ENCODE measurements at places on chromosomes 11 and 22.

GRCh38 chr11:62061356-62062222 is 62.2 kb upstream of the INCENP start:
- DNase-seq, result no peak

GRCh38 chr22:44444341-44445306 is 53.4 kb downstream of the RTL6 start:
- no peak for DNase-seq

DNA sequence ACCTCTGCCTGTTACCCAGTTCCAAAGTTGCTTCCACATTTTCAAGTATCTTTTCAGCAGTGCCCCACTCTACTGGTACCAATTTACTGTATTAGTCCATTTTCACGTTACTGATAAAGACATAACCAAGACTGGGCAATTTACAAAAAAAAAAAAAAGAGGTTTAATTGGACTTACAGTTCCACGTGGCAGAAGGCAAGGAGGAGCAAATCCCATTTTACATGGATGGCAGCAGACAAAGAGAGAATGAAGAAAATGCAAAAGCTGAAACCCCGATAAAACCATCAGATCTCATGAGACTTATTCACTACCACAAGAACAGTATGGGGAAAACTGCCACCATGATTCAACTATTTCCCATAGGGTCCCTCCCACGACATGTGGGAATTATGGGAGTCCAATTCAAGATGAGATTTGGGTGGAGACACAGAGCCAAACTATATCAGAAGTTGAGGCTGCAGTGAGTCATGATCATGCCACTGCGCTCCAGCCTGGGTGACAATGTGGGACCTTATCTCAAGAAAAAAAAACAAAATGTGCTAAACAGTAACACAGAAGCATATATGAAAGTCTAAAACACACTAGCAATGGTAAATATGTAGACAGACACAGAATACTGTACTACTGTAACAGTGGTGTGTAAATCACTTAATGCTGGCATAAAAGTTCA is 190.3 kb upstream of the ZC3H12C start:
- no peak for DNase-seq

DNA sequence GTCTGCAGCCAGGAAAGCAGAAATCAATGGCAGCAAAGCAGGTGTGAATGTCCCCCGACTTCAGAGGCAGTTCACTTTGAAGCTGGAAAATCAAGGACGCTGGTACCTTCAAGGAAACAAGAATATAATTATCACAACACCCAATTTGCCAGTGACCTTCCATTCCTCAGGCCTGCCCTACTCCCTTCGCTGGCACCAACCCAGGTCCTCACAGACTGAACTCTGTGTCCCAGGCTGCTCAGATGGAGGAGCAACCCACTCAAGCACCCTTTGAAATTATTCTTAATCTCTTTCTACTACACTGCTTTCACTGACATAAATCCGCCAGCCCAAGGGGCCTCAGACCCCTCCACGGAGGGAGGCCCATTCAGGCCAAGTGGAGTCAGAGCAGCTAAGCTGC is 64.7 kb upstream of the WT1 start:
- no peak for DNase-seq

DNA sequence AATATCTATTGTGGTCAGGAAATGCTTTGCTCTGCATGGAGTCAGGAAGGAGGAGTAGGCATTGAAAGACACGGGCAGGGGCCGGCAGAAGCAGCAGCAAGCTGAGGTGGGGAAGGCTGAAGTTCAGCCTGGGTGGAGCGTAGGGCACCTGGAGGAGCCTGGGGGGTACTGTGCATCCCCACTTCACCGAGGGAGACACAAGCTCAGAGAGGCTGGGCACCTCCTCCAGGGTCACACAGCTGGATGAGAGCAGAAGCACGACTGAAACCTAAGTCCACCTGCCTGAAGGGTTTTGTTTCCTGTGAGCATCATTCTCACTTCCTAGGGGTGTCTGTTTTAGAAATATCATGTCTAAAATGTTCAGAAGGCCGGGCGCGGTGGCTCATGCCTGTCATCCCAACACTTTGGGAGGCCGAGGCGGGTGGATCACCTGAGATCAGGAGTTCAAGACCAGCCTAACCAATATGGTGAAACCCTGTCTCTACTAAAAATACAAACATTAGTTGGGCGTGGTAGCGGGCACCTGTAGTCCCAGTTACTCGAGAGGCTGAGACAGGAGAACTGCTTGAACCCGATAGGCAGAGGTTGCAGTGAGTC is 138.3 kb downstream of the MPPED1 start:
- no peak for DNase-seq

GRCh38 chr11:64032050-64032449 is 3.7 kb upstream of the FLRT1 start:
- DNase-seq, result no peak

DNA sequence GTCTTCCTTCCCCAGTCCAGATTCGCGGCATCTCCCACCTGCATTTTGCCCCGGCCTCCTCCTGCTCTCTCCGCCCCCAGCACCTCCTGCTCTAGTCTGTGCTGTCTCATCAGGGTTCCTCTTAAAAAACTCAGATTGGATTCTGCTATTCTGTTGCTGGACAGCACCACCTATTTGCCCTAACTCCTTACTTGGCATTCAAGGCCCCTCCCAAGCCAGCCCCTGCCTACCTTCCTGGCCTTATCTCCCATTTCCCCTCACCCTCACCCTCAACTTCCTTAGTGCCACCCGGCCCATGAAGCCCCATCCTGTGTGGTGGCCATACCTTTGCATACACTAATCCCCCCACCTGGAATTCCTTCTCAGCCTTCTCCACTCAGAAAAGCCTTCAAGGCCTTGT is 59.9 kb upstream of the PRDM11 start:
- no peak for DNase-seq

DNA sequence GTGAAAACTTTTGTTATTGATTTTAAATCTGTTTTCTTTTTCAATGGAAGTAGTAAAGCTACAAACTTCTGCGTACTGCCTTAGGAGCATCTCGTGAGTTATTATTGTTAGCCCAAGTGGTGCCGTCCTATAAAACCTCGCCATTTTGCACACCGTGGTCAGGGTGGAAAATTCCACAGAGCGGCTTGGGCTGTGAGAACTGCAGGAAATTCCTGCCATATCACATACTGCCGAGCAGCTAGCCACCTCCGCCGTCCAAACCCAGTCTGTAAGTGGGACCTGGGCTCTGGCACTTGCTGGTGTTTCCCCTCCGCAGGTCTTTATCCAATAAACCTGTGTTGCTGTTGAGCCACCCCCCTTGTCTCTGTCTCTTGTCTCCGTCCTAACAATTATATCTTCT is 88.0 kb upstream of the POU2AF2 start:
- DNase-seq, result no peak

DNA sequence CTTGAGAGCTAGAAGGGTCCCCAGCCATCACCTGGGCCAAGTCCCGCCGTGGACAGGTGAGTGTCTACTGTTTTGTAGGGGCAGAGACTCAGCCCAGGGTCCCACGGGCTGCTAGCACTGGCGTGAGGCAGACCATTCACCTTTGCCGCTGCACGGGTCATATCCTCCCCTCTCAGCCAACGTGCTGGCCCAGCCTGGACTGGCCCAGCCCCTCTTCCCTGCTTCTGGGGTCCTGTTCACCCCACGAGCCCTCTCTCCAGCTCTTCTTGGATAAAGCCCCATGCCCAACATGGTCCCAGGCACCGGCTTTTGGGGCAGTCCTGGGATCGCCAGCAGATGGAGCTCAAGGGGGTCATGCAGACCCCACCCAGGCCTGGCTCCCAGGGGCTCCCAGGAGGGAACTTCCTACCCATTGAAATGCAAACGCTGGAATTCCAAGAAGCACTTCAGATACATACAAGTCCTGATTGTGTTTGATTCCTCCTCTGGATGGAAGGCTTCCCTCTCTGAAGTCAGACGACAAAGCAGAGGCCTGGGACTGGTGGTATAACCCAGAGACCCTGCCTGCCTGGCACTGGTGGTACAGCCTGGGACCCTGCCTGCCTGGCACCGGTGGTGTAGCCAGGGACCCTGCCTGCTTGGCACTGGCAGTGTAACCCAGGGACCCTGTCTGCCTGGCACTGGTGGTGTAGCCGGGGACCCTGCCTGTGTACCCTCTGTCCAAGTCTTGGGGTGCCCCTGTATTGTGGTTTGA is 8.9 kb upstream of the SEPTIN5 start:
- DNase-seq, result no peak

- DNase-seq, result no peak
Observed at GRCh38 chr22:43616645-43617044, 195.5 kb downstream of the EFCAB6 start.

DNA sequence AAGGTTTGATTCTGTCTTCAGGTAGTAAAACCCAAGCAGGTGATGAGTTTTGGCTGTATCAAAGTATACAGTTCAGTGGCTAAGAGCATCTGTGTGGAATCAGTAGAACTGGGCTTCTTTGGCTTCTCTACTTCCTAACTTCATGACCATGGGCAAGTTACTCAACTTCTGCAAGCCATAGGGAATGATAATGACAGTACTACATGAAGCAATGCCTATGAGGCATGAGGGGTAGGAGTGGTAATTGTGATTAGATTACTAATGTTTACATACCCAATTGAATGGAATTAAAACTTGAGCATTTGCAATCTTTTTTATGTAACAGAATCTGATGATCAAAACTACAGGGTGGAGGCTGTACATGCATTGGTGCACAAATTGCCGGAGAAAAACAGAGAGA is 164.3 kb downstream of the PGR start:
- no peak for DNase-seq

- no peak for DNase-seq
Observed at GRCh38 chr22:30196880-30197336, 49.7 kb downstream of the LIF start.

DNA sequence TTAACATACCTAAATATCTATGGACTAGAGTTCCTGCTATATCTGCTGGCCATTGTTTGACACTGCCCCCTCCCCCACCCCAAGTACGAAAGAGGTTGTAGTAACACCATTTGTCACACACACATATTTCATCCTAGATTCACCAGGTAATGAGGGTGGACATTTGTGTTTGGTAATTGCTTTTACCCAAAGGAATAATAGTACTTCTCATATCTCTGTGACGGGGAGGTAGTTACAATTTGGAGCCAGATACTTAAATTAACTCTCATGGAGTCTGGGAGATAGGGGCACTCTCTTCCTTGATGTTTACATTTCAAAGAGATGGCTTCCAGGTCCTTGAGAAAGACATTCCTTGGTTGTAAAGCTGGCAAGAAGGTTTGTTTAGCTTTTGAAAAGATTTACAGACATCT is 38.7 kb downstream of the REXO2 start:
- DNase-seq, result no peak

GRCh38 chr11:63888170-63889086 is 28.5 kb downstream of the RCOR2 start:
- DNase-seq, result peak; percentile 33

DNA sequence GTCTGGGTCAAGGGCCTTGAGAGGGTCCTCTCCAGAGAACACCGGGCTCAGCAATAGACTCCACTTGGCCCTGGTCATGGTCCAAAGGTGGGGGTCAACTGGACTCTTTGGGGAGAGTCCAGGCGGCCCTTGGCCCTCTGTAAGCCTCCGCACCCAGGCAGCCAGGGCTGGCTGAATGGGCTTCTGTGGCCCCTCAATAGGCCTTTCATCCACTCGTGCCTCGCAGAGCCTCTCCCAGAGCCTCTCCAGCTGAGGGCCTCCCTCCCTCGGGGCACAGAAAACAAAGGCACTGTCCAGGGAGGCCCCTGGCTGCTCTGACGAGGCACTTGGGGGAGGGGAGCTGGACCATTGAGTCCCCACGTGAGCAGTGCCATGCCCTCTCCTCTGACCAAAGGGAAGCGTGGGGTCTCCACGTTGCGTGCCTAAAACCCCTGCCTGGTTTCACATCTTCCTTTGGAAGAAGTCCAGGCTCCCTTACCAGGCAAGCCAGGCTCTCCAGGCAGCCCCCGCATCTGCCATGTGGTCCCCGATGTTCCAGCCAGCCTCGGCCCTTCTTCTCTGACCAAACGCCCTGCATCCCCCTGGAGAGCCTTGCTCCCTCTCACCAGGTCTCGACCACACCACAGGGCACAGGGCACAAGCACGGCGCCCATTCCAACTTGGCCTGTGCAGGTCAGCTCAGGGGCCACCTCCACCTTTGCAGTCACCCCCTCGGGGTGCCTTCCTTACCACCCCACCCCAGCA is 15.5 kb downstream of the KIAA0930 start:
- no peak for DNase-seq

GRCh38 chr11:2724653-2725367 is 25.0 kb upstream of the KCNQ1OT1 start:
- DNase-seq, result no peak

DNA sequence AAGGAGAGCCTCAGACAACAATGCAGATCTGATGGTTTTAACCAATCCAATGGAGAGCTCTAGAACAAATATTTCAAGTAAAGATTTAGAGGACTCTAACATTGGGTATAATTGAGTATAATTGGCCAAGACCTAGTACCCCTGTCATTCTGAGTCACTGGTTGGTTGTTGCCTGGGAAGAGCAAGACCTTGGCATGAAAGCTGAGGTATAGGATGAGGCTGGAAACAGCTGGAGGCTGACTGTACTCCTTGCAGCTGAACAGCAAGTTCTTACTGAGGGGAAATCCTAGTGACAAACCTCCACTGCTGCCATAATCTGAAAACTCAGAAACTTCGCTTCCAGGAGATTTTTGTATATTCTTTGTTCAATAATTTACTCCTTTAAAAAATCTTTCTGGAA is 54.3 kb upstream of the MUC15 start:
- no peak for DNase-seq

- no peak for DNase-seq
Observed at GRCh38 chr22:46084943-46085827, 65.1 kb upstream of the PPARA start.

DNA sequence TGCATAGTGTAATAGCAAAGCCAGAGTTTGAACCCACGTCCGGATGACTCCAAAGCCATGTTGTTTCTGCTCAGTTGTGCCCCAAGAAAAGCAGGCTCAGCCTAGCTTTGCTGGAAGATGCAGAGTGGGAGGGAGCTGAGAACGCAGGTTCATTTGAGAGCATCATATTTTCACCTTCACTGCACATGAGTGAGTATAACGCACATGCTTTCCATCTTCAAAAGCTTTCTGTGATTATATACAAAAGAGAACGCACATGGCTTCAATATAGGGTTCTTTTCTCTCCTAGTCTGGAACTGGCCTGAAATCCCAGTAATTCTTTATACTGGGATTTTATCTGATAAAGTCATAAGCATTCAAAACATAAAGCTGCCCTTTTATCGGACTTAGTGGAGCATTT is 385.5 kb upstream of the CADM1 start:
- DNase-seq, result no peak

Measured in activated CD8-positive, alpha-beta memory T cell treated with anti-CD3 and anti-CD28 coated beads for 4 hours (primary cell).